Mammary epithelial cell (primary cell): ENCODE measurements at places on chromosomes 7 and 10. TPM values are rescaled to one million over a fixed set of nuclear protein-coding genes. Genes with fewer than 3 reads are reported as not detected.

TMEM236 gene
- 0.17 TPM for total RNA-seq

SEC24C gene
- total RNA-seq = 48.0 TPM

SLC25A28 gene
- 40.5 and 44.5 TPM in 2 replicates for total RNA-seq

DBNL gene
- total RNA-seq = 62.7 and 89.1 TPM in 2 replicates

COL13A1 gene
- 1.3 TPM for total RNA-seq

KIAA1217 gene
- 28.4 and 39.3 TPM in 2 replicates for total RNA-seq

GRIFIN gene
- total RNA-seq = not detected in 2 replicates

RBM28 gene
- 46.9 and 52.1 TPM in 2 replicates for total RNA-seq

DNAH11 gene
- 0.17 TPM for total RNA-seq

ANKRD2 gene
- total RNA-seq = 0.83 TPM

SLC39A12 gene
- not detected for total RNA-seq

DLX5 gene
- total RNA-seq = 0.33 TPM

FZD8 gene
- total RNA-seq = 21.2 TPM

MLXIPL gene
- total RNA-seq = not detected

AGR3 gene
- total RNA-seq = not detected in 2 replicates

SHTN1 gene
- 6.0 TPM for total RNA-seq

GRCh38 chr10:125206623-125207022 is 46.3 kb upstream of the CTBP2 start:
- no peak for DNase-seq

GRCh38 chr10:82452676-82453075 is 577.7 kb downstream of the NRG3 start:
- DNase-seq = no peak

- no peak for DNase-seq
These were observed 55.9 kb downstream of the STK31 start for GRCh38 chr7:23765943-23766342.

- DNase-seq = no peak
These were observed 23.3 kb downstream of the CAPZA2 start for GRCh38 chr7:116885724-116886123.

GRCh38 chr7:146858690-146859089 is 742.1 kb downstream of the CNTNAP2 start:
- no peak for DNase-seq

GRCh38 chr7:159159731-159160130 is 15.1 kb upstream of the VIPR2 start:
- DNase-seq = no peak

- DNase-seq = no peak
These were observed 179.6 kb downstream of the CELF2 start for GRCh38 chr10:11197266-11197712.

- no peak for DNase-seq
These were observed 19.0 kb upstream of the ELFN1 start for GRCh38 chr7:1651031-1651446.

- DNase-seq = no peak
These were observed 548.0 kb upstream of the SEMA3D start for GRCh38 chr7:85734823-85735222.

- DNase-seq = no peak
These were observed 141.7 kb upstream of the ITGB1 start for GRCh38 chr10:33099748-33100147.

- no peak for DNase-seq
These were observed 67.3 kb downstream of the ANKIB1 start for GRCh38 chr7:92313055-92313454.

GRCh38 chr7:134153493-134154136 is 26.5 kb downstream of the LRGUK start:
- DNase-seq = no peak

GRCh38 chr7:41792120-41792519 is 89.2 kb upstream of the INHBA start:
- peak; percentile 67 for DNase-seq

GRCh38 chr7:44073664-44074348 is 8.4 kb upstream of the PGAM2 start:
- DNase-seq = peak; percentile 28

DNA sequence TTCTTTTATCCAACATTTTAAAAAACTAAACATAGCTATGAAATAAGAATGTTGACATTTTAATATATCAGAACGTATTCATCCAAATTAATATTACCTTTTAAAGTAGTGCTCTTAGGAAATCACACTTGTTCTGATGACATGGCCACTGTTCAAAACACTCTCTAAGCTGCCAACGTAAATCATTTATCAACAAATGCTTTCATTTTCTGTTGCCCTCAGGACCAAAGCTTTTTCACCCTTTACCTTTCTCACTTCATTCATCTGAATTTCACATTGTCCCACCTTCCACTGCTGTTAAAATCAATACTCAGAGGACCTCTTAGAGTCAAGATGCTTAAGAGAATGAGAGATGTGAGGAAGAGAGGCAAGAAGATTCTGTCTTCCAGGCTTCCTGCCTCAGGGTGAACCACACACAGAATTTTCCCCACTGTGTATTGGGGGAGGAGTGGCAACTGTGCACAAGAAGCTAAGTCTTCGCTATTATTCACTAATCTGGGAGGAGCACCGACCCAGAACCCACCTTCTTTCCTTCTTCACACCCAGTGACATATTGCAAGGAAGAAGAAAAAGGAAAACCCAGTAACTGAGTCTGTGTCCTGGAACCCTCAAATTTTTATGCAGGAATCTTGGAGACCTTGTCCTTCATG is 21.0 kb downstream of the HIBADH start:
- DNase-seq = no peak

DNA sequence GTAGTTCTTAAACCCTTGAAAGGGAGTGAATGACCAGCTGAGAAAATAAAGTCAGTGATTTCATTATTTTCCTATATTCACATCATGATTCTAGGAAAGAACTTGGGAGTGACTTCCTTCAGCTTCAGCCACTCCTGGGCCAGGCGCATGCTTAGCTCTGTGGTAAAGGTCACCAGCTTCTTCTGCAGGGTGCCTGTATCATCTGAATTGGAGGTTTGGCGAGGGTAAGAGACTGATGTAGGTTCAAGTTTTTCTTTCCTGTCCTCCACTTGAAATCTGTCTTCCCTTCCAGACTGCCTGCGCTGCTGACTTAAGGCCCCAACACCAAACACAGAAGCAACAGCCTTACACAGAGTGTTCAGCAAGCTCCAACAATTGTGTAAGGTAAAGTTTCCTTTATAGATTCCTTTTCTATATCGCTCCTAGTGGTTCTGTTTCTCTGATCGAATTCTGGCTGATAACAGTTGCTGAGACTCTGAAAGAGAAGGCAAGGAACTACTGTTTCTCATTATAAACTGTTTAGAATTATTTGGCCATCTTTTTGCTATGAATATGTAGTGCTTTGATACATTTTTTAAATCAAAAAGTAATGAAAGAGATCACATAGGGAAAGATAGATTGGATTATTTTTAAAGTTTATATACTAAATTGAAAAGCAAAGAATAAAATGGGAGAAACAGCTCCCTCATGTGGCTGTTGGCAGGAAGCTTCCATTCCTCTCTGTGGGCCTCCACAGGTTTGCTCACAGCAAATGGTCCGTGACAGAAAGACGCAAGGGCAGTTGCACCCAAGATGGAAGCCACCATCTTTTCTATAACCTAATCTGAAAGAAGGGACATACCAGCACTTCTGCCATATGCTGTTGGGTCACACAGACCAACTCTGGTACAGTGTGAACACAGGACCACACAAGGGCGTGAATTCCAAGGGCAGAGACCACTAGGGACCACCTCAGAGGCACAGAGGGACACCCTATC is 14.0 kb downstream of the GATAD1 start:
- DNase-seq = peak; percentile 9

DNA sequence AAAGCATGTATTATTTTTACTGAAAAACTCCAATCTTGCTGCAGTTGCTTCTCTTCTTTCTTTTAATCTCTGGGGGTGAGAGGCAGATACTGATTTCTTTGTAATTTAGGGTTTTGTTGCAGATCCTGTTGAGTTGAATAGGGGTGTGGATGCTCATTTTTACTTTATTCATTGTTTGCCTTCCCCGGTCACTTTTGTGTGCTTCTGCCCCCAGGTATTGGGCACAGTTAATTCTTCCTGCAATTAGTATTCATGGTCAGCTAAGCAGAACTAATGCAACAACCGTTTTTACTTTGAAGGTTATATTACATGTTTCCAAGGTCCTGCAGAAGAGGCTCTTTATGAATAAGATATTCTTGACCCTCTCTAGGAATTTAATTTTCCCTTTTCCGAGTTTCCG is 96.4 kb downstream of the BUB3 start:
- DNase-seq = no peak

DNA sequence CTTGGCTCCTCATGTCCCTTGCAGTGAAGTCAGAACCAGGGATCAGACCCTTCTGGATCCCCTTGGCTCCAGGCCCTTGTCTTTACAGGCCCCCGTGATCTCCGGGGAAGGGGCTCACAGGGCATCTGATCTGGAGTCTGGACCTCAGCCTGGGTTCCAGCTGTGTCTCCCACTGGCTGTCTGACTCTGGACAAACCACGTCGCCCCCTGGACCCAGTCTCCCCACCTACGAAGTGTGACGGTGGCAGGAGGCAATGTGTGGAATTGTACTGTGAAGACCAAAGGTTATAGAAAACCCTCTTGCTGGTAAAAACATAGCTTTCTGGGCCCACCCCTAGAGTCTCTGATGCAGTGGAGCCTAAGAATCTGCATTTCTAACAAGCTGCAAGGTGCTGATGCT is 15.5 kb upstream of the C10orf71 start:
- DNase-seq = no peak

- DNase-seq = no peak
These were observed 20.9 kb downstream of the RAMP3 start for GRCh38 chr7:45178241-45179225.

DNA sequence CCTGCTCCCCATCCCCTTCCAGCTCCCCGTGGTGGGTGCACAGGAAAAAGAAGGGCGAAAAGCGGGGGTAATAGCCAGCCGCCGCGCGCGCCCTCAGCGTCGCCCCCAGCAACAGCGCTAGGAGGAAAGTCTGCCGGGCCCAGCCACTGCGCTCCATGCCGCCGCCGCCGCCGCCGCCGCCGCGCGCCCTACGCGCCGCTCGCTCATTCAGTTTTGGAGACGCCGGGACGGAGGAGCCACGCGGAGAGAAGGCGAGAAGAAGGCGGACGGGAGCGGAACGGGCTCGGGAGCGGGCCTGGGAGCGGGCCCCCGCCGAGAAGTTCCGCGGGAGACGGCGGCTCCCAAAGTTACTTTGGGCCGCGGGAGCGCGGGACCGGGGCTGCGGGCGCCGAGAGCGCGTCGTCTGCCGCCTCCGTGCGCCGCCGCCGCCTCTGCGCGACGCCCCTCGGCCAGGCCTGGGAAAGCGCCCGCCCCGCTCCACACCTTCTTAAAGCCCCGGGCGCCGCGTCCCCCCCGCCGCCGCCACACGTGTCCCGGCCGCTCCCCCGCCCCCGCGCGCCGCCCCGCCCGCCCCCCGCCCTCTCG is at the start of gene RELN:
RELN (minus strand) TSS at position 459 of the 585 bp plus-strand sequence; CDS start at position 157, 302 bp downstream.
- peak; percentile 28 for DNase-seq
